Fibroblast of lung (primary cell): ENCODE measurements at places on chromosomes 11 and 22. TPM values are rescaled to one million over a fixed set of nuclear protein-coding genes. Genes with fewer than 3 reads are reported as not detected.

GUCD1 gene
- total RNA-seq = 143 and 178 TPM in 2 replicates

KDM4F gene
- not detected in 2 replicates for total RNA-seq

SCN4B gene
- 6.7 and 10.4 TPM in 2 replicates for total RNA-seq

UBASH3B gene
- 22.9 and 44.4 TPM in 2 replicates for total RNA-seq

PANX2 gene
- under 0.01 and 0.17 TPM in 2 replicates for total RNA-seq

C11orf52 gene
- 0.51 and 0.99 TPM in 2 replicates for total RNA-seq

SCUBE1 gene
- 0.17 and 0.51 TPM in 2 replicates for total RNA-seq

XKR3 gene
- 0.17 TPM in 1 of 2 replicates, not detected in the other for total RNA-seq

MAJIN gene
- not detected in 2 replicates for total RNA-seq

ACTN3 gene
- total RNA-seq = under 0.01 TPM in 1 of 2 replicates, not detected in the other

CYTH4 gene
- under 0.01 and 0.26 TPM in 2 replicates for total RNA-seq

MS4A6E gene
- total RNA-seq = not detected in 2 replicates

SYCE3 gene
- 0.33 TPM in 1 of 2 replicates, not detected in the other for total RNA-seq

SLC35F2 gene
- total RNA-seq = 7.4 and 9.8 TPM in 2 replicates

GAL3ST1 gene
- 0.17 TPM in 1 of 2 replicates, not detected in the other for total RNA-seq

SH3BP1 gene
- total RNA-seq = 3.1 and 6.2 TPM in 2 replicates

ACO2 gene
- 60.4 and 80.3 TPM in 2 replicates for total RNA-seq

SCGB1A1 gene
- not detected in 2 replicates for total RNA-seq

ANGPTL5 gene
- 0.17 and 0.77 TPM in 2 replicates for total RNA-seq

DERL3 gene
- total RNA-seq = under 0.01 and 0.50 TPM in 2 replicates

C11orf97 gene
- not detected in 2 replicates for total RNA-seq

AGBL2 gene
- total RNA-seq = 2.1 and 2.3 TPM in 2 replicates

CELSR1 gene
- 1.8 and 2.1 TPM in 2 replicates for total RNA-seq
